ENCODE measurements at places on chromosomes 16 and 17.

GRCh38 chr17:59652119-59652518 is 32.4 kb downstream of the CLTC start:
- DNase-seq, result no peak

GRCh38 chr16:53775821-53776431 is 72.0 kb downstream of the FTO start:
- DNase-seq, result no peak

DNA sequence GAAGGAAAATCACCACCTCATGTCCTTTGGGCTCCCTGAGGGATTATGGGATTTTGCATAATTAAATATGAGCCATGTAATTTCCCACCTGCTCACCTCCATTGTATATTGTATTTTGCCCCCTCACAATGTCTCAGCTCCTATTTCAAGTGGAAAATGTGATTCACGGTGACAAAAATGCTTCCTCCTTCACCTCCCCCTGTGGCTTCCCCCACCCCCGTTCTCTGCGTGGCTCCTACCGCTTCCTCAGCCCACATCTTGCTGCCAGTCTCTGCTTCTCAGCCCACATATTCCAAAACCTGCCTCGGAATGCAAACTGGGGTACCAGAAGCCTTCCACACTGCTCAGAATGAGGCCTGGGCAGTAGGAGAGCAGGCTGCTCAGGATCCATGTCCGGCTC is 394.5 kb upstream of the C16orf82 start:
- DNase-seq, result no peak

DNA sequence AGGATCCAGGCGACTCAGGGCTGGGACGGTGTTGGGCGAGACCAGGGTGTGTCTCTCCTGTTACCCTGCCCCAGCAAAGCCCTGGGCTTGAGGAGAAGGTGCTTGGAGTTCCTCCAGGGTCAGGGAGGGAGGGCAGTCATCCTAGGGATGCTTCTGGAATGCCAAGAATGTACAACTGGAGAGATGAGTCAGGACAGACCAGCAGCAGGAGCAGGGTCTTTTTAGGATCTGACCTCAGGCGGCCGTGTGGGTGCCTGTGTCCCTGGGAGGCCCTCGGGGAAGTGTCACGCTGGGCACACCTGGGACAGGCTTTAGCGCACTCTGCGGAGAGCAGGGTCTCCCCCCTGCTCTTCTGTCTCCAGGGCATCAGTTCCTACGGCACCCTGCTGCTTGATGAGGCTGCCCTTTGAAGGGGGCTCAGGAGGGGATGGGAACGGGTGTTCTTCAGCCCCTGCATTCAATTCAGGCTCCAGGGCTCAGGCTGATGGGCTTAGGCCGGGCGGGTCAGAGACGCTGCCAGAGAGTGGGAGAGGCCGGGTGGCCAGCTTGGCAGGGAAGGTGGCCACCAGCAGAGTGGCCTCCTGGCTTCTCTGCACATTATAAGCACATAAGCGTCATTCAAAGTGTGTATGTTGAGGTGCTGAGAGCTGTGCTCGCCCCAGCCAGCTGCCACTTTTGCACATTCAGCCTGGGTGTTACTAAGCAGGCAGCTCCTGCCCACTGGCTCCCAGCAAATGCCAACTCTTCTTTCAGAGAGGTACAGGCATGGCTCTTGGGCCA is 8.4 kb upstream of the MTSS2 start:
- DNase-seq, result no peak

GRCh38 chr17:44807817-44808155 is 22.3 kb downstream of the GJC1 start:
- no peak for DNase-seq

- DNase-seq, result peak; percentile 25
Observed at GRCh38 chr17:30332057-30332542, 1.8 kb downstream of the TMIGD1 start.

DNA sequence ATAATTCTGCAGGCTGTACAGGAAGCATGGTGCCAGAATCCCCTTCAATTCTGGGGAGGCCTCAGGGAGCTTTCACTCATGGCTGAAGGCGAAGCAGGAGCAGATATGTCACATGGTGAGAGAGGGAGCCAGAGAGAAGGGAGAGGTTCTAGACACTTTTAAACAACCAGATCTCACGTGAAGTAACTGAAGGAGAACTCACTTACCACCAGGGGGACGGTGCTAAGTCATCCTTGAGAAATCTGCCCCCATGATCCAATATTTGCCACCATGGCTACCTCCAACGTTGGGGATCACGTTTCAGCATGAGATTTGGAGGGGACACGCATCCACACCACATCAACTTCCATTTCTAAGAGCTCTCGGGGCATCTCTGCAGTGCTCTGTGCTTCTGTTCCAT is 37.4 kb upstream of the GNA13 start:
- no peak for DNase-seq

DNA sequence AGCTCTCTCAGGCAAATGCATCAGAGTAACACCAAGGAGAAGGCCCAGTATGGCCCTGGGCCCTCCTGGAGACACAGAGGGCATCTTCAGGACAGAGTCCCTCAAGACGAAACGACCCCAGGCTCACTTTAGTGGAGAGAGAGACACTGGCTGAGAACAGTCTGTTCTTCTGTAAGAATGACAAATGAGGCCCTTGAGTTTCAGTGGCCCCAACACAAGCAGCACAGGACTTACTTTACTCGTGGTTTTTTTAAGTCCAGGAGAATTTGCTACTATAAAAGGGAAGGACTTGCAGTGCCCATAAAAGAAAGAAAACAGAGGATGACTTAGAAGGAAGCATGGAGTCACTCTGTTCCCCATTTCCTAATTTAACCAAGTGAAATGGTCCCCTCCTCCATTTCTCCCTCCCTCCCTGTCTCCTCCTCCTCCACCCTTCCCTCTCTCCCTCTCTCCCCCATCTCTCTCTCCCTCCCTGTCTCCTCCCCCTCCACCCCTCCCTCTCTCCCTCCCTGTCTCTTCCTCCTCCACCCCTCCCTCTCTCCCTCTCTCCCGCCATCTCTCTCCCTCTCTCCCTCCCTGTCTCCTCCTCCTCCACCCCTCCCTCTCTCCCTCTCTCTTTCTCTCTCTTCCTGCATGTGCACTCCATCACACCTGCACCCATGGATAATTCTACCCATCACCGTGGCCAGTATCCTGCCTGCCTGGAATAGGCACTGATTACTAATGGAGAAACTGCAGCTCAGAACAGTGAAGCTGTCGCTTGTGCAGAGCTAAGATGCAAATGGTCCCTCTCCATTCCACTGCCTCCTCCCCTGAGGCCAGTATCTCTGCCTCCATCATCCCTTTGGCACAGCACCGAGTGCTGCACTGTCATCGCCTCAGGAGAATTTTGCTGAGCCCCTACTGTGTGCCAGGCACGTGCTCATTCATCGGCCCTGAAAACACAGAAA is 47.3 kb upstream of the RBFOX3 start:
- no peak for DNase-seq

DNA sequence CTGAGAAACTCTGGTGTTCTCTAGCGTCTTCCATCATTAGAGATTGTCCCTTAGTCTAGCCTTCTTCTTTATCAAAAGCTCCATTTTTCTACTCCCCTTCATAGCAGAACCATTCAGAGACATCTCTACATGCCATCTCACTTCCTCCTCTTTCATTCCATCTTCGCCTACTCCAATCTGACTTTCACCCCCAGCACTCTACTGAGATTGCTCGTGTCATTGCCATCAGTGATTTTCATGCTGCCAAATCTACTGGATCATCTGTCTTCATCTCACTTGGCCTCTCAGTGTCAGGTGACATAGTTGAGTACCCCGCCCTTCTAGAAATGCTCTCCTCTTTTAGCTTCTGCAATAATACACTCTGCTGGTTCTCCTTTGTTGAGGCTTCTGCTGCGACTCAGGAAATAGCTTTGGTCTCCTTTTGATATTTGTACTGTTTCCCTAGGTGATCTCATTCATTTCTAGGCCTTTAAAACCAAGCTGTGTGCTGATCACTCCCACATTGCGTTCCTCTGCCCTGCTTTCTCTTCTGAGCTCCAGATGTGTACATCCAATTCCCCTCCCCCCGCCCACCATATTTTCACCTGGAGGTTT is 119.1 kb downstream of the FTO start:
- no peak for DNase-seq

- no peak for DNase-seq
Observed at GRCh38 chr16:64012166-64012565, 1109.7 kb downstream of the CDH11 start.

DNA sequence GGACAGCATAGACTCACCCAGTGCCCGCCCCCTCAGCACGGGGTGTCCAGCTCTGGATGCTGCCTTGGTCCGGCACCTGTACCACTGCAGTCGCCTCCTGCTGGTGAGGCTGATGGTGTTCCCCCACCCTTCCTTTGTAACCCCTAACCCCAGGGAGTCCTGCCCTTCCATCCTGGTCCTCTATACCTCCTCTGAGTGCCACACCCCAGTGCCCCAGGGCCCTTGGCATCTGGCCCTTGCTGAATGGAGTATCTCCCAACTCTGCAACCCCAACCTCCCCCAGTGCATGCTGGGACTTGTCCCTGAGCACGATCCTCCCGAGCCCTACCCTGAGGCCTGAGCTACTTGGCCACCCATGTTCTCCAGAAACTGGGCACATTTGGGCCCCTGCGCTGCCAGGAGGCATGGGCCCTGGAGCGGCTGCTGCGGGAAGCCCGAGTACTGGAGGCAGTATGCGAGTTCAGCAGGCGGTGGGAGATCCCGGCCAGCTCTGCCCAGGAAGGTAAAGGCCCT is 15.8 kb downstream of the RIPOR1 start:
- no peak for DNase-seq

DNA sequence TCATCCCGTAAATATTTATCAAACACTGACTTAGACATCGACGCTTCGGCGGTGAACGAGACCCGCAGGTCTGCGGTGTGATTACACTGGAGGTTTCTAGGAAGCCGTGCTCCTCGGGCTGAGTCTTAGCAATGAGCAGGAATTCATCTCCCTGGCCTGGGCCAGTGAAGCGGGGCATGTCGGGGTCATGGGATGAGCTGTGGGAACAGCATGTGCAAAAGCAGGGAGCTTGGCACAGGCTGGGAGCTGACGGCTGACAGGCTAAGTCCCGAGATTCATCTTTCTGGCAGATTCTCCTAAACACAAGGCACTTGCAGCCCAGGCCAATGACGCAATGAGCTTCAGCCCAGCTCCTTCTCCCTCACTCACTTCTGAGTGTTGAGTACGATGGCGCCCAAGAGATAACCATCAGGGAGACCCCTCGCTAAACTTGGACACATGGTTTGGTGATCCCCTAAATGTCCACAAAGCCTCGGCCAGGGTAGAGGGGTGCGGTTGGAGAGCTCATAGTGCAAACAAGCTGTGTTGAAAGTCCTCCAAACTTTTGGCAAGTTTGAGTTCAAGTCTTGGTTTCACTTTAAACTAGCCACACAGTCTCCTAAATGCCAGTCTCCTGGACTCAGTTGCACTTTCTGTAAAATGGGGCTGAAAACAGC is 12.8 kb downstream of the CRISPLD2 start:
- DNase-seq, result no peak

- DNase-seq, result peak; percentile 67
Observed at GRCh38 chr16:27237219-27238015, 31.2 kb downstream of the NSMCE1 start.

- DNase-seq, result no peak
Observed at GRCh38 chr16:14196539-14196938, 125.4 kb downstream of the MRTFB start.

DNA sequence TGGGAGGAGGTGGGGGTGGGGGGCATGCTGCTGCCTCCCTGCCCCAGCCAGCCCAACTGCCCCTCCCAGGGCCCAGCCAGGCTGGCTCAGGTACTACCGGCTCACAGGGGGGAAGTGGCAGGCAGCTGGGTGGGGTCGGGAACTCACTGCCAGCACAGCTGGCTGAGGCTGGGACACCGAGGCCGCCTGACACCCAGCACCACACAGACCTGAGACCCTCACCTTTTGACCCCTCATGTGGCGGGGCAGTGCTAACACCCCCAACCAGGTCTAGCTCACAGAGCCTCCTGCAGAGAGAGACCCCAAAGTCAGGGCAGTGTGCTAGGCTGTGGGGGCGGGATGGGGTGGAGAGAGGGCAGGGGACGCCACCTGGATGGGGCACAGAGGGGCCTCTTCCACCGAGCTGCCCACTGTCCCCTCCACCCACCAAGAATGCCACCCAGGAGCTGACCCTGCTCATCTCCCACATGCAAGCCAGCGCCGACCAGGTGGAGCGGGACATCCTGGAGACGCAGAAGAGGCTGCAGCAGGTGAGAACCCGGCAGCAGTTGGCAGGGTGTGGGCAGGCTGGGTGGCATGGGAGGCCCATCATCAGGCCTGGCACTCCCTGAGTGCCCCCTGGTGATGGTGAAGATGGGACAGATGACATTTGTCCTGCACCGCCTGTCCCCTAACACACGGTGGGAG is 3.0 kb downstream of the EVPLL start:
- no peak for DNase-seq

DNA sequence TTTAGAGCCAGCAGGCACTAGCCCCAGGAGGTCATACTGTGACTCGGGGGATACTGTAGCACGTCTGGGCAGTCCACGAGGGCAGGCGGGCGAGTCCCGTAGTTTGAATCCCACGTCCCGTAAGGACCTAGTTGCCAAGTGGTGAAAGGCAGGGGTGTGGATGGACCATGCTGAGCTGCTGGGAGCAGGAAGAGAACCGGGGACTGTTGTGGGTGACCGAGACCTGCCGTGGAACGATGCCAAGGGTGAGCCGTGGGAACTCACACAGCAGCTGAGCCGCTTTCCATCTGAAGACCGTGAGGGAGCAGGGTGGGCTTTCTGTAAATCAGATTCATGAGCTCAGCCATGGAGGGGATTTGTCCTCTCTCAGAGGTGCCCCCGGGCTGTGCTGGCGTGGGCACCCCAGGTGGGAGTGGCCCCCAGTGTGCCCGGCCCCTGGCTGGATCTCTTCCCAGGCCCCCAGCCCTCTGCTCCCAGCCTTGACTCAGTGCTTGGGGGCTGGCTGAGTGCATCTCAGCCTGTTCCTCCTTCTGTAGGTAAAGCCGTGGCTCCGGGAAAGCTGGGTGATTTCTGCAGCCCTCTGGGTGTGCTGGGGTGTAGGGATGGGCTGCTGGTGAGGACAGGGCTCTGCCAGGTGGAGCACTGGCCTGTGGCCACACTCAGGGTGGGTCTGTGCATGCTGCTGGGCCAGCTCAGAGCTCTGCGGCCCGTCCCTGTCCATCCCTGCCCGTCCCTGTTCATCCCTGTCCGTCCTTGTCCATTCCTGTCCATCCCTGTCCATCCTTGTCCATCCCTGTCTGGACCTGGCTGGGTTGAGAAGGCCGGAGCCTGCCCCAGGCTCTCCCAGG is 13.6 kb downstream of the ASPSCR1 start:
- no peak for DNase-seq

DNA sequence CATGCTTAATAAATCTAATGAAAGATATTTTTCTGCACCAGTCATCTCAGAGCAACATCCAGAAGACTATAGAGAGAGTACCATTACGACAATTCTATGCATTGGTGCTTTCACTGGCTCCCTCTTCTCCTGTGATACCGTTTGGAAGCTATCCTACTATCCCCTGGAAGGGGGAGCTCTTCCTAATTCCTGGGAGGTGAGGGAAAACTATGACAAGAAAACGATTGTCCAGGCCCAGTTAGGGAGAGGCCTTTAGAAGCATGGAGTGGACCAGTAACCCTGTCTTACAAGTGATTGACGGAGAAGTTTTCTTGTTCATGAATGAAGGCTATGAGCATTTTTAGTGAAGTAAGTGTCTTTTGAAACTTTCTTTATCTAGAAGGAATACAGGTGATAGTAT is 150.2 kb downstream of the TANC2 start:
- no peak for DNase-seq

Data from activated T-helper 1 cell treated with anti-CD3 and anti-CD28 coated beads, Interleukin-2, amount 50 U/mL, for 16 hours (primary cell).